WTC11 (cell line): ENCODE measurements at places on chromosomes 2 and 18.

- DNase-seq = no peak
Measured at GRCh38 chr2:172904236-172904635, 168.6 kb downstream of the RAPGEF4 start.

- DNase-seq = no peak
Measured at GRCh38 chr2:25809646-25810045, 68.6 kb downstream of the ASXL2 start.

DNA sequence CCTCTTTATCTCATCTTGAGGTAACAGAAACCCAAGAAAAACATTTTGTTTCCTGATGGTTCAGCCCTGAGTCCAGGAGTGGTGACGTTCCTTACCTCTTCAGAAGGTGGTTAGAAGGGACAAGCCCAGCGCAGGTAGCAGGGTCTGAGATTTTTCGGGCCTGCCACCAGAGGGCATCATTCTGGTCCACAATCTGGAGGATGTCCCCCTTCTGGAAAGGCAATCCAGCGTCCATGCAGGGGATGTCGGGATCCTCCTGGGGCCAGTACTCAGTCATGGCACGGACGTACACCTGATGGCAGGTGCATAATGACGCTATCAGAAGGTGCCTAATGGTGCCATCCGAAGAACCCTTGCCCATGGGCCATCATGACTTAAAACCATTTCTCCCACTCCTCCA, 17.7 kb downstream of the MPP4 start:
- peak; percentile 80 for DNase-seq

- DNase-seq = peak; percentile 90
Measured at GRCh38 chr2:129923265-129924091, 56.0 kb upstream of the RAB6C start.

GRCh38 chr2:197113275-197113711, 186.8 kb upstream of the PGAP1 start:
- DNase-seq = no peak

DNA sequence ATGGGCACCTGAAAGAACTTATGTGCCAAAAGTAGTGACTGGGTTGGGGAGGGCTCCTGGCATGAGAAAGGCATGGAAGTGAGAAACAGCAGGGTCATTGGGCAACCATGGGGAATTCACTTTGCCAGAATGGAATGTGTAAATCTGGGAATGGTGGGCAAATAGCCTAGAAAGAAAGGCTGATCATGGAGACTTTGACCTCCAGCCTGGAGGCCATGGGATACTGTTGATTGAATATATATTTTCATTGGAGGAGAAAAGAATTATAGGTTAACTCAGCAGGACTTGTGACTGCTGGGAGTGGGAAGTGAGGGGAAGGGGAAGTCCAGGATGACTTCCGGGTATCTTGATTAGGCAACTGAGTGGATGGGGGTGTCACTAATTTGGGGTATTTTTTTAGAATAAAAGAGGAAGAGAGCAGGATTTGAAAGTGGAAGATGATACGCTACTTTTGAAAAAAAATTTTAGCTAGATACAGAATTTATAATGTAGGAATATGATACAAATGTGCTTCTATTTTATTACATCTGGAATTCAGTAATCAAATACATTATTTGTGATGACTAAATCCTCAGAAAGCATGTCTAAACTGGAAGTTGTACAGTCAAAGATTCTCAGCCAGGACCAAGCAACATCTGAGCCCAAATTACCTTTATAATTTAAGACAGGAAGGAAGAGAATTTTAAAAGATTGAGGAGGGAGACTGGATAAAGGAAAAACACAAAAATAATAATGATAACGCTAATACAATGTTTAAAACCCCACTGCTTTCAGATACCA, 116.2 kb downstream of the GATA6 start:
- no peak for DNase-seq

- DNase-seq = no peak
Measured at GRCh38 chr2:122023059-122023864, 267.8 kb downstream of the TSN start.

DNA sequence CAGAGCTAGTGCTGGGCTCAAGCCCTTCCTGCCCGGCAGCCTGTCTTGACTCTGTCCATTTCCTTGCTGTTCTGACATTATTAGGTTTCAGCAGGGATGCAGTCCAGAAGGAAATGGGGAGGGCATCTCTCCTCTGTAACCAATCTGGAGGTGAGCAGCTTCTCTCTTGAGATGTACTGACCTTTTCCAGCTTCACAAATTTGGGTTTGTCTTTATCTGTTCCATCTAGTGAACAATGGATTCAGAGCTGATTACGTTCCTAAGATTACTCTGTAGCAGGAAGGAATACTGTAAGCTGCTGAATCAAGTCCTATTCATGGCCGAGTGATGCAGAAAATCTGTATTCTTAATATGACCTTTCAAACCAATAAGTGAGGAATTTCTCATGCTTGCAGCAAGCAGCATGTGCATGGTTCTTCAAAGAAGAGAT, 11.0 kb downstream of the PLA2R1 start:
- DNase-seq = no peak

GRCh38 chr2:203122317-203122986, 107.8 kb downstream of the NBEAL1 start:
- no peak for DNase-seq

DNA sequence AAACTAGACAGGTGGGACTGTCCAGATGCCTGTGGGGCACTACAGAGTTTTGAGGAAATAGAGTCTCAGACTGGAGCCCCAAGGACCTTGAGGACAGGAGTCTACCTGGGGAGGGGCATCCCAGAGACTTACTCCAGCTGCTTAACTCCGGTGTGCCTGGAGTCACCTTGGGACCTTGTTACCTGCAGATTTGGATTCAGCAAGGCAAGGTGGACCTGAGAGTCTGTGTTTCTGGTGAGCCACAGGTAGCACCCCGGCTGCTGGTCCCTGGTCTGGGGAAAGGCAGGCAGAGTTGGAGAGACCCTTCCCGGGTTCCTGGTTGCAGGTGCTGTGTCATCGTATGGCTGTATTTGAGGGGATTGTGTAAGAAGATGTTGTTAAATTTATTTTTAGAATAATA, 102.4 kb downstream of the AGAP1 start:
- DNase-seq = no peak

- DNase-seq = no peak
Measured at GRCh38 chr2:218128781-218129457, 3.1 kb downstream of the CXCR2 start.

DNA sequence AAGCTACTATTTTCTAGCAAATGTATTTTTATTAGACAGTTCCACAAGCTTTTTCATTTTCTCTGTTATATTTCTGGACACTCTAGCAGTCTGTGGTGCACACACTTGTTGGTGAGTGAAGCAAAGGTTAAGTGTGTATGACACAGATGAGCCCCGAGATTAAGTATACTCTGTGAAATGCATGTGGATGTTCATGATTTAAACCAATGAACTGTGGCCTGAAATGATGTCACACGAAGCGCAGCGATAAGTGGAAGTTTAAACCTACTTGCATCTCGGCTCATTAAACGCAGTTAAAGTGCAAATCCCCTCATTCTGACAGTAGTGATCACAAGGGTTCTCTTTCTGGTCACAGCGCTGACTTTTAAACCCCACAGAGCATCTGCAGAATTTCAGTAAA, 1488.8 kb upstream of the NXPH2 start:
- no peak for DNase-seq

- no peak for DNase-seq
Measured at GRCh38 chr2:26284132-26284531, 39.4 kb downstream of the HADHB start.

DNA sequence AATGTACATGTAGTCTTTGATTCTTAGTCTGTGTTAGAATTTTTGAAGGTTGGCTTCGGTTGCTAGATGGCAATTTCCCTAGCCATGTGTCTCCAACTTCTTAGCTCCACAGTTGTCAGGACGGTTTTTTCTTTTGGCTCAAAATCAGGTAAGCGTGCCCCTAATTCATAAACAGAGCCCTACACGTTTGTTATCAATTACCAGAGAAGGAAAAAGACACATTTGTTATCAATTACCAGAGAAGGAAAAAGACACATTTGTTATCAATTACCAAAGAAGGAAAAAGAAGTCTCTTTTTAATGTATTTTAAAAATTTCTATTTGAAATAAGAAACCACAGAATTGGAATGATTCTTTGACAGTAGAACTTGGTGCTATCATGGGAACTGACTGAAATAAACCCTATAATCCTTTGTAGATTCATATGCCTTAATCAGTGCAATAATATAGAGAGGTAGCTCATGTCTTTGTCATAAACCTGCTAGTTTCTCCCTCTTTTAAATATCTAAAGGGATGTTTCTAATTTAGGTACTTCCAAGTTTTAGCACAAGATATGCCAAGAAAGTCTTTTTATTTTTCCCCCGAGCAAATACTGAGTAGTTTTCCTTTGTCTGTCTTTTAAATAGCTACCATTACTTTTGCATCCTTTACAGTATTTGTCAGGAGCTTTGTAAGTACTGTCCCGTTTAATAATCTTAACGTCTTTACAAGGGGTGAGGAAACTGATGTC, 35.9 kb downstream of the CAMKMT start:
- DNase-seq = no peak

- no peak for DNase-seq
Measured at GRCh38 chr2:172278667-172279066, 148.7 kb upstream of the ITGA6 start.

GRCh38 chr18:46478796-46479195, 178.2 kb downstream of the LOXHD1 start:
- DNase-seq = no peak

GRCh38 chr2:96924775-96925747, 55.2 kb upstream of the SEMA4C start:
- DNase-seq = no peak

DNA sequence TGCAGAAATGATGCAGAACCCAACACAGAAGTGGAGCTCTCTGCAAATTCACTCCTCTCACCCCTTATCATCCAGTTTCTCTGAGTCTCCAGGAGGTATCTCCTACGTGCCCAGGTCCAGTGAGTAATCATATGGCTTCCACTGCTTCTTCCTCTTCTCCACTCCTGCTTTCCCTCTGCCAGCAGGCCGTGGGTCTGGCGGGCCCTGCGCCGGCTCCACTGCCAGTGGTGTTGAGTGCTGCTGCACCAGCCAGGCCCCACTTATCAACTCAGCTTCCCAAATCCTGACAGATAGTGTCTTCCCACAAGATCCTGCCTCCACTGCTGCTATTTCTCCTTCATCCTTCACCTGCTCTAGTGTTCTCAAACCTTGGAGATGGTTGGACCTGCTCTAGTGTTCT, 227.6 kb upstream of the PARD3B start:
- DNase-seq = no peak

GRCh38 chr2:143169105-143169504, 39.9 kb downstream of the ARHGAP15 start:
- DNase-seq = no peak

GRCh38 chr18:24189007-24189528, 50.2 kb downstream of the CABYR start:
- DNase-seq = no peak

GRCh38 chr2:236965021-236965840, 120.5 kb upstream of the COPS8 start:
- no peak for DNase-seq

- DNase-seq = no peak
Measured at GRCh38 chr18:70028084-70028483, 80.4 kb upstream of the CD226 start.

DNA sequence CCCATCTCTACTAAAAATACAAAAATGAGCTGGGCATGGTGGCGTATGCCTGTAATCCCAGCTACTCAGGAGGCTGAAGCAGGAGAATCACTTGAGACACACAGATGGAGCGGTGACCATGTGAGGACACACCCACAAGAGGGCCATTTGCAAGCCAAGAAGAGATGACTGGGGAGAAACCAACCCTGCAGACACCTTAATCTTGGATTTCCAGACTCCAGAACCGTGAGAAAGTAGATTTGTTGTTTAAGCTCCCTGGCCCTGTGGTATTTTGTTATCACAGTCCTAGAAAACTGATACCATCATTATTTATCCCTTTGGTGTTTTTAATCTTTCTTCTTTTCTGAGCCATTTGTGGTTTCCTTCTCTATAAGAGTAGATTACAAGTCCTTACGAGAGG, 88.6 kb upstream of the ID2 start:
- DNase-seq = no peak

- DNase-seq = no peak
Measured at GRCh38 chr2:72794572-72794971, 31.3 kb downstream of the EXOC6B start.

- DNase-seq = no peak
Measured at GRCh38 chr18:45650321-45650720, 35.0 kb downstream of the SLC14A2 start.

DNA sequence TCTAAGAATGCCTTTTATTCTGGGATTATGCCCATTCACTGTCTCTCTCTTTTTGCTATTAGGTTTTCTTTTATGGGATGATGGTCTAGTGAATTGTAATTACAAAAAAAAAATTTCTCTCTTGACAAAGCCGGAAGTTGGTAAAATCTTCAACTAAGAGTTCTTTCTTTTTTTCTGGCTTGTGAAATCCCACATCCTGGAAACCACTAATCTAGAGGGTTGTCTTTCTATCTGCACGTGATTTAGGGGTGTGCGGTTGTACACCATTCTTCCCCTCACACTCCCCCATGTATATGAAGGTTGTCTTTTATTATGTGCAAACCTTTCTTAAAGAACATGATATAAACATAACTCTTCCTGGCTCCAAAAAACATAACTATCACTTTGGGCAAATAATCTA, 52.0 kb downstream of the GATA6 start:
- no peak for DNase-seq

GRCh38 chr18:75351409-75351808, 76.1 kb downstream of the SMIM21 start:
- DNase-seq = no peak

- DNase-seq = no peak
Measured at GRCh38 chr2:162092008-162092390, 18.0 kb upstream of the DPP4 start.

DNA sequence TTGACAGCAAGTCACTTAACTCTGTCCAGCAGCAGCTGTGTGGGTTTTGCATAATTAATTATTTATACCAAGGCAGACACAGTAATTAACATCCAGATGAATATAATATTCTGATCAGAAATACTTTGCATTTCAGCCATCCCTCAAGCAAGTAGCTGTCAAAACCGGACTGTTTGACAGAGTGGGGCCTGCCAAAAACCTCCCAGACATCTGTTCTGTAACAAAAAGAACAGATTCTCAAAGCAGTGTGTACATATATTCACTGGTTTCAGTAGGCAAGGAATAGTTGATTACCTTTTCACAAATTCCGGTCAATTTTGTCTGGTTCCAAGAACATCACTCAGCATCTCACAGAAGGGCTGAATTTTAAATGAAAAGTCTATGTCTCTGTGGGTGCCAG, 291.6 kb downstream of the CMPK2 start:
- no peak for DNase-seq
